ENCODE measurements at places on chromosomes 3 and 15.
A peak's percentile ranks its signal among the peaks of the same experiment; 100 is the strongest.

- no peak for DNase-seq
Observed at GRCh38 chr3:174639970-174640369, 219.2 kb upstream of the NAALADL2 start.

- DNase-seq: no peak
Observed at GRCh38 chr3:72745146-72745999, 102.9 kb downstream of the SHQ1 start.

GRCh38 chr3:59754456-59755129, 704.8 kb upstream of the CFAP20DC start:
- no peak for DNase-seq

- DNase-seq: no peak
Observed at GRCh38 chr15:78408961-78409360, 29.1 kb upstream of the IREB2 start.

- peak; percentile 32 for DNase-seq
Observed at GRCh38 chr15:49421991-49422390, 1.1 kb upstream of the FGF7 start.

GRCh38 chr3:142857056-142857455, 31.8 kb downstream of the PCOLCE2 start:
- peak; percentile 3 for DNase-seq

DNA sequence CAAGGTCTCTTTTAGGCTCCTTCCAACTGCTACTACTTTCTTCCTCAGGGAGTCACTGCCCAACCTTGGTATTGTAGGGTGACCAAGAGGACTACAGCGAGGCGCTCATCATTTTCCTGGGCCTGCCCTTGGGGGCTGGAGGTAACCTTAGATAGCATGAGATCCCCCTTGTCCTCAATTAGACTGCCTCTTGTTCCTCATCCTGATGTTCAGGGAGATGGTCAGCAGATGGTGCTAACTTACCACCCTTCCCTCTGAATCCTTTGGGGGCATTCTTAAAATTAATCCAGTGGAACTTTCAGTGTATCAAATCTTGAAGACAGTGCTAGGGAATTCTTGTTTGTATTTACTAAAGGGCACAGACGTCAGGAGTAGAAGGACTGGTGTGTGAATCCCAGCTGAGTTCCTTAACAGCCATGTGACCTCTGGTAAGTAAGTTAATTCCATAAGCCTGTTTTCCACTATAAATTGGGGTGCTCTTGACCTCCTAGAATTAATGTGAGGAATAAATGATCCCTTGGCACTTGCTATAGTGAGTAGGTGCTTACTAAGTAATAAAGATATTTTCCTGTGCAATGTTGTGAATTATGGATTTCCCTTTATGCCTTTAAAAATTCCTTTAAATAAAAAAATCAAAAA, 4.1 kb upstream of the CLPX start:
- peak; percentile 10 for DNase-seq

DNA sequence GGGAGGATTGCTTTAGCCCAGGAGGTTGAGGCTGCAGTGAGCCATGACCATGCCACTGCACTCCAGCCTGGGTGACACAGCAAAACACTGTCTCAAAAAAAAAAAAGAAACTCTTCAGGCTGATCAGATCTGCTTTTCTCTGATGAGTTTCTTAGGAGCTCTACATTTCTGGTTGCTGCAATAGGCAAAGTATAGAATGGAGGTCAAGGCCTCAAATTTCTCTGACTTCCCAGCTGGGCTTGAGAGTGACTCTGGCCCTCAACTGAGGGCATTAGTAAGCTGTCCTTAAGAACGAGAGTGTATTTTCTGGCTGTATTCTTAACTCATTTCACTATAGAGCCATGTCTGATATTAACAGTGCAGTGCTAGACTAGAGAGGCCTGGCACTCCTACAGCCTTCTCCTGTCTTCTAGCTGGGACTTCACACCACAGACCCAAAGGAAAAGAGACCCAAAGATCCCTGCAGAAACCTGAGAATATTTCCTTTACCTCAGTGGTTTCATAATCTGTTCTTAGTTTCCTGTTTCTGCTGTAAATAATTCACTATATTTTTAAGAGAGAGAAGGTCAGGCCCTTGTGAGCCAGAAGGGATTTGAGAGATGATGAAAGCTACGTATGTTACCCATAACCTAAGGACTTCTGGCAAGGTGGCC, 2.0 kb upstream of the NR1I2 start:
- no peak for DNase-seq

DNA sequence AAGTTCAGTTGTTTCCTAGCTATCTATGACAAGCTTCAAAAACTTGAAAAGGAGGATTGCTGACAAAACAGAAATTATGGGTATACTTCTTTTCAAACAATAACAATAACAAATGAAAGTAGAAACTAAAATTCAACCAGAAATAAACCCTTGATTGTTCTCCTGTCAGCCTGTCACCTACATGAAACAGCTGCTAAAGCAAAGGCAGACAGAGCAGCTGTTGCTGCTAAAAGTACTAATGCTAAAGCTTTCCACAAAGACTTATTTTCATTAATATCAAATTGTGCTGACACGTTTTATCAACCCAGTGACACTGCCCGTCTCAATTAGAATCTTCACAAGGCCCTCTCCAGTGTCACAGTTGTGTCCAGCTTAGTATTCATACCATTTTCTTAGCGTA, 533.2 kb upstream of the GBE1 start:
- DNase-seq: no peak

DNA sequence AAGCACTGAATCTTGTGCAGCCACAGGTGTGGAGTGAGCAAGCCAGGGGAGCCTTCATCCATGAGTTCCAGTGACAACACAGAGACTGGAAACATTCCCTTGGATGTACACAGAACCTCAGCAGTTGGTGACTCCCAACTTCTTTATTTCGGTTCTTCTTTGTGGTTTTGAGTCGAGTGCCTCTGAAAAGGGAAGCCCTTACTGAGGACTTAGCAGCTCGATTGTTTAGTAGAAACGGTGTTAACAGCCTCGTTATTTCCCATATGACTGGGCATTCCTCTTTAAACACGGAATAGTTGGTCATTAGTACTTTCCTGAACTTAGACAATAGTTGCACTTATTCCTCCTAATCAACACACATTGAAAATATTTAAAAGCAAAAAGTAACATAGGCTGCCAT, 7.7 kb downstream of the SLCO3A1 start:
- DNase-seq: no peak

- DNase-seq: no peak
Observed at GRCh38 chr3:72134989-72135451, 350.1 kb upstream of the PROK2 start.

- no peak for DNase-seq
Observed at GRCh38 chr15:57321485-57321884, 54.8 kb upstream of the CGNL1 start.

- no peak for DNase-seq
Observed at GRCh38 chr3:130926504-130926903, 32.6 kb downstream of the ATP2C1 start.

- no peak for DNase-seq
Observed at GRCh38 chr15:56184516-56184915, 59.2 kb downstream of the RFX7 start.

DNA sequence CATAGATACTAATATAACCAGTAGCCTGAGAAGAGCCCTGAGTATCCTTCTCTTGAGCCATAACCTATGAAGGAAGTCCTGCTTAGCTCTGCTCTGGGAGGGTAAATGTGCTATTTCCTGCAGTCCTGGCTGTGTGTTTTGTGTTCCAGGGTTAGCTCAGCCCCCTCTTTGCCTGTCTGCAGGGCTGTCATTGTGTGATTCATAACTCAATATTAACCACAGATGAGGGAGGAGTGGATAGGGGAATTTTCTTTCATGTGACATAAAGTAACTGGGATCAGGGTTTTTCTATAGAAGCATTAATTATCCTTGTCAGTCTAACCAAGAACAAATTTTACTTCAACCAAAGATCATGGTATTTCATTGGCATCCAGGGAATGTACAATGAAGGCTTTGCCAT, 183.3 kb upstream of the ZBTB20 start:
- DNase-seq: no peak

- no peak for DNase-seq
Observed at GRCh38 chr15:47246317-47246716, 471.0 kb upstream of the SEMA6D start.

- DNase-seq: no peak
Observed at GRCh38 chr3:55891106-55891505, 404.0 kb upstream of the WNT5A start.
